ENCODE measurements at places on chromosomes 6 and 20.

DNA sequence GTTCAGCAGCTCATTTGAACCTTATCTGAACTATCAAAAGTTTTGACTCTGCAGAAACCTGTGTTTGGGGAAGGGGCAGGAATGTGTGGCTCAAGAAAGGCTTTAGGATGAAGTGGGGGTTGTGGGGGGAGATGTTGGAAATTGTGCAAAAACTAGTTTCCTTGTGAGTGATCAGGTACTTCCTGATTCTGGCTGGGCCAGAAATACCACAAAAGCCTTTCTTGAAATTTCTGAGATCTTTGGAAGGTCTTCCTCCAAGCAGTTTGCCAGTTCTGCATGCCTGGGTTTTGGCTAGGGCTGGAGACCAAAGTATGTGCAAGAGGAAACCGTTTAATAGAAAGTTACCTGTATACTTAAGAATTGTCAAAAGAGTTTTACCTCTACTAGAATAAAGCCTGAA lies 116.6 kb downstream of the BMP2 start:
- DNase-seq, result no peak

DNA sequence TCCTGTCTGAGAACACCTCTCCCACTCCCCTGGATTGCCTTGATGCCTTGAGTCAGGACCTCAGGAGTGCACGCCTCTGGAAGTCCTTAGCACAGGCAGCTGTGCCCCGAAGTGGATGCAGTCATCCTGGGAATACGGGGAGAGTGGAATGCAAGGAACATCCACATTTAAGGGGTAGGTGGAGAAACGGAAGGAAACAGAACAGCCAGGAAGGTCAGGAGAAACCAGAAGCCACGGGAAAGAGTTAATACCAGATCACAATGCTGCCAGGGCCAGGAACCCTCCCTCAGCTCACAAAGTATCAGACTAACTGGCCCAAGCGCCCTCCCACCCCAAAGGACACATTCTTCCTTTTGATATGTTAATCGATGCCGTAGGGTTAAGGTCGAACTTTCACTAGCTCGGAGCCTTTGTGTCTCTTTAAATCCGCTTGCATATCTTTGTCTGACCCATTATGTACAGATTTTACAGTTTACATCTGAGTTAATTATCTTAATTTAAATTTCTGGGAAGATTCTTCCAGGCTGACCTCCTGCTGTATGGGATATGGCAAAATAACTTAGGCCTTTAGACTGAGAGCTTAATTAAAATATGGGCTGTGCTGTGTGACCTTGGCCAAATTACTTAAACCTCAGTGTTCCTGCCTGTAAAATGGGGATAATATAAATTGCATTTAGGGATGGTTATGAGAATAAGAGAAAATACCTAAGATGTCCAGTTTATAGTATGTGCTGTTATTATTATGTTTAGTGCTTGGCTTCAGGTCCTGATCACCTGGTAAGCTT lies 24.0 kb upstream of the CCND3 start:
- DNase-seq, result no peak

GRCh38 chr6:150567380-150567779 lies 32.3 kb upstream of the PLEKHG1 start:
- DNase-seq, result no peak

GRCh38 chr6:3139090-3139903 lies 18.0 kb downstream of the TUBB2A start:
- no peak for DNase-seq

GRCh38 chr20:50534567-50534966 lies 24.4 kb downstream of the PTPN1 start:
- DNase-seq, result no peak

GRCh38 chr6:106782536-106783285 lies 153.3 kb downstream of the QRSL1 start:
- no peak for DNase-seq

- DNase-seq, result no peak
Observed at GRCh38 chr6:106108129-106108528, 22.0 kb downstream of the PRDM1 start.

- DNase-seq, result no peak
Observed at GRCh38 chr6:106387875-106388274, 27.4 kb downstream of the CRYBG1 start.

- no peak for DNase-seq
Observed at GRCh38 chr6:104908888-104909525, 47.9 kb upstream of the LIN28B start.

DNA sequence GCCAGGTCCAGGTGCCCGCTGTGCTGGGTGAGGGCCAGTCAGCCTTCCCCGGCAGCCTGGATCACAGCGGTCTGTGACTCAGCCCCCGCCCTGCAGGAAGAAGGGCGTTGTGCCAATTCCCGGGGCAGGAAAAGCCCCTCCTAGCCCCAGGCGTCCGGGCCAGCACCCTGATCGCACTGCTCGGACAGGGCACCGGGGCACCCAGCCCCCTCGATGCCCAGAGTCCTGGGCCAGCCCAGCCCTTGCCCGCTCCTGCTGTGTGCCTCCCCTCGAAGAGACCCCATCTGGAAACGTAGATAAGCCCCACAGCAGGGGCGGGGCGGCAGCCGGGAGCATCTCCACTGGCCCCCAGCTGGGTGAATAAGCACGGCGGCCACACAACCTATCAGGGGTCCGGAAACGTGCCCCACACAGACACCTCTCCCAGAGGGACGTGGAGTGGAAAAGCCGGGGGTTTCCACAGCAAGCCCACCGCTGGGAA lies 9.9 kb downstream of the LAMA5 start:
- DNase-seq, result peak; percentile 87

- DNase-seq, result no peak
Observed at GRCh38 chr20:5835871-5836270, 85.7 kb downstream of the SHLD1 start.

DNA sequence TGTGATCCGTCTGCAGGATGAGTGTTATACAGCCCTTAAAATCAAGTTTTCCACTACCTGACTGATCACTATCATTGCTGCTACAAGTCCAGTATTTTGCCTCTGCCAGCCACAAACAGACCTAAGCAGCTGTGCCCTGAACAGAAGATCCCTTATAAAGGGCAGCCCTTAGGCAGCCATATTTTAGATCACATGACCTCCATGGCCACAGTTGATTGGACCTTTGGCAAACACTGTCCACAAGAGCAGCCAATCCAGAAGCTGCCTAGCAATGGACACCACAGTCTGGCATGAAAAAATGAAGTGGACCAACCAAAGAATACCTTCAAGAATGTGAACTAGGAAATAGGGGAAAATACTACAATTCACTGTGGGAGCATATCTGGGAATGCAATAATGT lies 50.8 kb downstream of the MC3R start:
- peak; percentile 27 for DNase-seq

DNA sequence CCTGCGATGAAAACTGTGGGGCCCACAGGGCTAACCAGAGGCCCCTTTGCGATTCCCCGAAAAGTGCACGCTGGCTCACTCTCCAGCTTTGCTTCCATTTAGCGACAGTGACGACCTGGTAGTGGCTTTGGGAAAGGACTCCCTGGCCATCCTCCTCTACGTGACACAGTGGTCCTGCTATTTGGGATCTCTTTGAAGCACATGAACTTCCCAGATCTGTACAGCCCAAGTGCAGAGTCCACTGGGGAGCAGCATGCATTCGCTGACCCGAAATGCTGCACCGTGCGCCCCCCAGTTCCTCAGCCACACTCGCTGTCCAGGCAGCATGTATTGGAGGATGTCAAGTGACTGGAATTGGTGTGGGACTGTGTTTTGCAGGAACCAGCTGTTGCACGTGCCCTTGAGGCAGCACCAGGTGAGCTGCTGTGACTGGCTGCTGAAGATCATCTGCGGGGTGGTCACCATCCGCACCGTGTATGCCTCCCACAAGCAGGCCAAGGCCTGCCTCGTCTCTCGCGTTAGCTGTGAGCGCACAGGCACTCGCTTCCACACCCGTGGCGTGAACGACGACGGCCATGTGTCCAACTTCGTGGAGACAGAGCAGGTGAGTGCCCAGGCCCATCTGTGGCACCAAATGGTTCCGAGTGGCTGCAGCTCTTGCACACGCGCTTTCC lies 51.6 kb downstream of the SYNJ2 start:
- no peak for DNase-seq

GRCh38 chr6:154450498-154450897 lies 60.0 kb downstream of the CNKSR3 start:
- no peak for DNase-seq

DNA sequence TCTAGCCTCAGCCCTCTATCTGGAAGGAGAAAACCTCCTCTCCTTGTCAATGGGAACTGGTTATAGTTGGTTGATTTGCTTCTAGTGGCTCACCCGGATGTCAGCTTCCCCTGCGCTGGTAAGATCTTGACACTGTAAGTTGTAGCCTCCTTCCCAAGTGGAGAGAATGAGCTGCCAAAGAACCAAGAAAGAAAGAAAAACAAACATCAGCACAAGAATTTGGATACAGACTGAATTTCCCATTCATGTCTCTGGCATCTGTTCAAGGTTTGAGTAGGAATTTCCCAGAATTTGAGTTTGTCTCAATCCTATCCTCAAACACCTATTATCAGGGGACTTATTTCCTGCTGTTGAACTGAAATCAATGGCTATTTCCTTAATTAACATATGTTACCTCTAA lies 44.1 kb downstream of the ELOVL2 start:
- DNase-seq, result no peak

- DNase-seq, result no peak
Observed at GRCh38 chr6:109321752-109322151, 60.5 kb downstream of the CD164 start.

DNA sequence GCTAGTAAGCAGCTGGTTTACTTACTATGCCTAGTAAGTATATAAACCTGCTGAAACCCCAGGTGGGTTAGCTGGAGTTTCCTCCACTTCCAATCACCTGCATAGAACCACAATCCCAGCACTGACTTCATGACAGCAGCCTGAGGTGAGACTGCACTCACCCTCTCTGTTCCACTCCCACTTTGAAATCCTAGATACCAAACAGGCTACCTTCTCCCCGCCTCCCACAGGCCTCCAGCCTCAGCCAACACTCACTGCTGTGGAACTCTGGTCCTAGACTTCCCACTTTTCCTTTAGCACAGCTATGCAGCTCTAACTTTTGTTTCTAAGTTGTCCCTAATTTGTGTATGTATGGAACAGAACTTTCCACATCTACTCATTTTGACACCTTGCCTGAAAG lies 149.7 kb upstream of the ARID1B start:
- no peak for DNase-seq

DNA sequence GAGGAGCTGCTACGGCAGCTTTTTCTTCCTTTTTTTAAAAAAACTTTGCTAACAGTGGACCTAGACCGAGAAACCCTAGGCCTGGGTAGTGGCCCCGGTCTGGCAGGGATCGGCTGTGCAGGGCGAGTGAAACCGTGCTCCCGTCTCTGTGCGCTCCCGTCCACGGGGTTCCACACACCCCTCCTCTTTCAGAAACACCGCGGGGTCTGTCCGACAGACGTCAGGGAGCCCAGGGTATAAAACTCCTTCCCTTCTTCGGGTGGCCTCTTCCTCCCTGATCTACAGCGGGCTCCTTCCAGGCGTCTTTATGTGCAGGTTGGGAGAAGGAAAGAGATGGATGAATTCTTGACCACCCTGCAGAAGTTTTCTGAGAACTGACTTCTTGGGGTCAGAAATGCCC lies 27.1 kb upstream of the SMOC2 start:
- no peak for DNase-seq

DNA sequence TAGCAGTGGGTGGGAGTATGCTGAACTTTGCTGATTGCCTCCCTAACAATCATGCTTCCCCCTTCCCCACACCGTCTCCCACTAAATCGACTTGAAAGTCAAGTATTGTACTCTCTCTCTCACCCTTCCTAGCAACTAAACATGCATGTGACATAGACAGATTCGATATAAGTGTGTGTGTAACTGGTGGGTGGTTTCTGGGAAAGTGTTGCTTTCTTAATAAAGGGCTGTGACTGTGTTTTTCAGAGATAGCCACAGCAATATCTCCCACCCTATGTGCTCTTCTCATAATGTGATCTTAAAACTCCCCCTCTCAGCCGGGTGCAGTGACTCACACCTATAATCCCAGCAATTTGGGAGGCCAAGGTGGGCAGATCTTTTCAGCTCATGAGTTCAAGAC lies 49.3 kb upstream of the E2F3 start:
- peak; percentile 72 for DNase-seq

- DNase-seq, result no peak
Observed at GRCh38 chr20:11323816-11324215, 593.9 kb upstream of the BTBD3 start.

GRCh38 chr6:13045676-13046075 lies 282.7 kb downstream of the TBC1D7 start:
- no peak for DNase-seq

- no peak for DNase-seq
Observed at GRCh38 chr6:75281653-75282052, 2.9 kb downstream of the TMEM30A start.

DNA sequence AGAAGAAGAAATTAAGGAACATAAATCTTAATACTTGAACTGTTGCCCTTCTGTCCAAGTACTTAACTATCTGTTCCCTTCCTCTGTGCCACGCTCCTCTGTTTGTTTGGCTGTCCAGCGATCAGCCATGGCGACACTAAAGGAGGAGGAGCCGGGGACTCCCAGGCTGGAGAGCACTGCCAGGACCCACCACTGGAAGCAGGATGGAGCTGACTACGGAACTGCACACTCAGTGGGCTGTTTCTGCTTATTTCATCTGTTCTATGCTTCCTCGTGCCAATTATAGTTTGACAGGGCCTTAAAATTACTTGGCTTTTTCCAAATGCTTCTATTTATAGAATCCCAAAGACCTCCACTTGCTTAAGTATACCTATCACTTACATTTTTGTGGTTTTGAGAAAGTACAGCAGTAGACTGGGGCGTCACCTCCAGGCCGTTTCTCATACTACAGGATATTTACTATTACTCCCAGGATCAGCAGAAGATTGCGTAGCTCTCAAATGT lies 17.1 kb downstream of the IRF4 start:
- peak; percentile 65 for DNase-seq

DNA sequence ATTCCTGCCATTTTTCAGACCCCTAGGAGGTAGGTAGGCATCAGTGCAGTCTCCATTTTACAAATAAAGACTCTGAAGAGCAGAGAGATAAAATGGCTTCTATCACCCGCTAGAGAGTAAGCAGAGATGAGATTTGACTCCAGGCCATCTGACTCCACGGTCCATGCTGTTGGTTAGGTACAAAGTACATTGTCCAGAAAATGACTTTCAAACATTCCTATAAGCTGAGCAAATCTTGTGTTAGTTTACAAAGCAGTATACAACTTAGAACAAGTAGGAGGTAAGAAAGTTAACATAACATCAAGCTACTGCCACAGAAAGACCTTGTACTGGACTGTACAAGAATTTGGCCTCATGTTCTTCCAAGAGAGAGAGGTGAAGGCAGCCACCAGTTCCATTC lies 14.9 kb downstream of the BTN1A1 start:
- DNase-seq, result no peak
